NCI-H345 (cell line): ENCODE measurements at places on chromosomes 2 and 18.

GRCh38 chr2:222547083-222547482, 108.8 kb downstream of the FARSB start:
- no peak for DNase-seq

- no peak for DNase-seq
These were observed 204.3 kb downstream of the SNTG2 start for GRCh38 chr2:1154710-1155594.

- no peak for DNase-seq
These were observed 81.9 kb downstream of the LRRTM1 start for GRCh38 chr2:80222644-80223043.

DNA sequence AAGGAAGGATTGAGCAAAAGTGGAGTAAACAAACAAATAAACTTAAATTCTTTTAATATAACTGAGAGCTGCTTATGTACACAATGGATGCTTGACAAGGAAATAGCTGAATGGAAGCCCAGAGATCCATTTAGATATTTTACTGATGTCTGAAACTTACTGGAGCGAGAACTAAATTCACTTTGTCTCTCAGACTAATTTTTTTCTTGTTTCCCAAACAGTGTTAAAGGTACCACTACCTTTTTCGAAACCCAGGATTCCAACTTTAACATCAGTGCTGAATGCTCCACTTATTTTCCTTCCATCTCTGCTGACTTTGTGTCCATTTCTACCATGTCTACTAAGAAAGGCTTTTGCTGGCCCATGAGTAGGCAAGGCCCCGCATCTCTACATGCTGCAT, 4.0 kb downstream of the EFEMP1 start:
- DNase-seq, result no peak

DNA sequence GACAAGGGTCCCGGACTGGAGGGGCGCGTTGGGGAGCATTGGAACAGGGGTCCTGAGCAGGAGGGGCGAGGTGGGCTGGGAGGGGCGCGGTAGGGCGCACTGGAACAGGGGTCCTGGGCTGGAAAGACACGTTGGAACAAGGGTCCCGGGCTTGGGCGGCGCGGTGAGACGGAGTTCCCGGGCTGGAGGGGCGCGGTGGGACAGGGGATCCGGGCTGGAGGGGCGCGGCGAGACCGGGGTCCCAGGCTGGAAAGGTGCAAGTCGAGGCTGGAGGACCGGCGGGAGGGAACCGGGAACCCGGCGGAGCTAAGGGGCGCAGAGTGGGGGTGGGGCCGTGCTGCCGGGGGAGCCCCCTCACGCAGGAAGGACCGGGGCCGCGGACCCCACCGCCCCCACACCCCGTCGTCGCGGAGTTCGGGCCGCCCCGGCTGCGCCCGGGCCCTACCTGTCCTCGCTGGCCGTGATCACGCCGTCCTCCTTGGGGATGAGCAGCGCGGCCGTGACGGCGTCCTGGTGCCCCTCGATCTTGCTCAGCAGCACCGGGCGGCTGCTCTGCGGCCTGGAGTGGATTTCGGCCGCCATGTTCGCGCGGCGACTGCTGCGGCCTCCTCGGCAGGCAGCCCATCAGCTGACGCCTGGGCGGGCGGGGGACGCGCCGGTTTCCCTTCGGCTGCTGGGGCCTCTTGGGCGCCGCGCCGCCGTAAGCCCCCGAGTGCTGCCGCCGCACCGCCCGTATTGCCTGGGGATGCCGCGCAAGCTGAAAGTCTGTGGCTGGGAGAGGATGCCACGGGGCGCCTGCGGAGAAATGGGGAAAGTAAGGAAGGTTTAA, at the start of gene WDFY1:
TSS of gene WDFY1 (minus strand) at position 633 of the 829 bp plus-strand sequence. CDS start at position 582, 51 bp downstream.
- peak; percentile 90 for DNase-seq

GRCh38 chr2:15315411-15315810, 245.7 kb downstream of the NBAS start:
- no peak for DNase-seq

DNA sequence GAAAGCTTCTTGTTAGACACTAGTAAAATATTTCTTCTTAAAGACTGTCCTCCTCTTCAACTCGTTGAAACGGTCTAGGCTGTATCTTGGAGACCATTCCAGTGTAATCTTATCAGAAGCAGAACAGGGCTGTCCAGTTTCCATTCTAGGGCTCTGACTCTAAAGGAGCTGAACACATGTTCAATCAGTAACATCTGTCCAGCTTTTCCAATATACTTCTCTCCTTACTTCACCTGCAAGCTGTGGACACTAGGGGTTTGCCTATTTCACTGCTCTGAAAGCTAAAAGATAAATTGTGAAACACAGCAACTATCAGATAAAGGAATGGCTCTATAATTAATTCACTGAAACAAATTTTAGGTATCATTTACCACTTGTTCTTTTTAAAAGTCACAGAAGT, 73.8 kb downstream of the ZNF385B start:
- no peak for DNase-seq

DNA sequence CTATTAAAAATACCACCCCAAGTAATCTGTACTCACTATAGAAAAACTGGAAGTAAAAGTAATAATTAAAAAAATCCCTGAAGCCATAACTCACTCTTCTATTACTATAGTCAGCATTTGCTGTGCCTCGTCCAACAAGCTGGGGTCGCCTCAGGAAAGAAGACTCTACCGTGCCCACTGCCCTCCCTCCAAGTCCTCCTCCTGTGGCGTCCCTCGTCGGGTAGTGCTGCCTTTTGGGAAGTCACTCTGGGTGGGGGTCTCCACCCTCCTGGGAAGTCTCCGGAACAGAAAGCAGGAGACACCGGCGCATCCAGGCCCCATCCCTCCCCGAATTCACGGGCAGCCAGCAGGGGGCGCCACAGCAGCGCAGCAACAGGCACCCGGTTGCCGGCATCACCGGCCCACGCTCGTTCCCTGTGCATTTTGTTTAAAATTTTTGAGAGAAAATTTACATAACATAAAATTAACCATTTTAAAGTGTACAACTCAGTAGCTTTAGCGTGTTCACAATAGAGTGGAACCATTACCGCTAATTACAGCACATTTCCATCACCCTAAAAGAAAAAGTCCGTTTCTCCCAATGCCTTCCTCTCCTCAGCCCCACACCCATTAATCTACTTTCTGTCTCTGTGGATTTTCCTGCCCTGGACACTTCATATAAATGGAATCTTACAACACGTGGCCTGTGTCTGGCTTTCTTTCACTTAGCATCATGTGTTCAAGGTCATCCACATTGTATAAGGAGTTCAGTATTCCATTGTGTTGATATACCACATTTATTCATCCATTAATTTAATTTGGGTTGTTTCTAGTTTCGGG, 62.2 kb downstream of the ADNP2 start:
- peak; percentile 17 for DNase-seq

DNA sequence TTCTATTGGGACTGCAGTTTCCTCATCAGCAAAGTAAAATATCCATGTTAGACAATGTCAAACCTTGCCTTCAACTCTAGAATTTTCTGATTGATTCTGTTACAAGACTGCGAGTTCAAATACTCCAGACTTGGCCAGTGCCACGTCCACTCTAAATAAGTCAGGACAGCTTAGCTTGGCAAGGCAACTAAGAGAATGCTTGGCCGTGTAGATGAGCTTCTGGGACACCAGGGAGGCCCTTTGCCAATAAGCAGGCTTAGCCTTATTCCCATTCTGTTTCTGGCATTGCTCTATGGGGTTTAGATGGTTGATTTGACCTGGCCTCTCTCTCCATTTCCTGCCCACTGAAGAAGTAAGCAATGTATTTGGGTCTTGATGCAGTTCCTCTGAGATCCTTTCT, 218.1 kb upstream of the SIX2 start:
- DNase-seq, result no peak

GRCh38 chr2:29322011-29322410, 206.8 kb downstream of the CLIP4 start:
- DNase-seq, result no peak

DNA sequence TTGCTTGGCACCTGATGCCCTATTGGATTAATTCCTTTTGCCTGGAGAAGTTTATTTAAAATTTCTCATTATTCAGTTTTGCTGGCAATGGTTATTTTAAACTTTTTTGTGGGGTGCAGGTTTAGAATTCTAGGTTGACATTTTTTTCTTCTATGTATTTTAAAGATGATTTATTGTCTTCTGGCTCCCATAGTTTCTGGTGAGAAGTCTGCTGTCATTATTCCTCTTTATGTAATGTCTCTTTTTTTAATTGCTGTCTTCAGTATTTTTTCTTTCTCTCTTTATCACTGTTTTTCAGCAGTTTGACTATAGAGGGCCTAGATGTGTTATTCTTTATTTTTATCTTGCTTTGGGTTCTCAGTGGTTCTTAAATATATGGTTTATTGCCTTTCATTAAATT, 182.2 kb upstream of the STON1 start:
- DNase-seq, result no peak

- DNase-seq, result no peak
These were observed 60.8 kb downstream of the DNER start for GRCh38 chr2:229653531-229653930.

DNA sequence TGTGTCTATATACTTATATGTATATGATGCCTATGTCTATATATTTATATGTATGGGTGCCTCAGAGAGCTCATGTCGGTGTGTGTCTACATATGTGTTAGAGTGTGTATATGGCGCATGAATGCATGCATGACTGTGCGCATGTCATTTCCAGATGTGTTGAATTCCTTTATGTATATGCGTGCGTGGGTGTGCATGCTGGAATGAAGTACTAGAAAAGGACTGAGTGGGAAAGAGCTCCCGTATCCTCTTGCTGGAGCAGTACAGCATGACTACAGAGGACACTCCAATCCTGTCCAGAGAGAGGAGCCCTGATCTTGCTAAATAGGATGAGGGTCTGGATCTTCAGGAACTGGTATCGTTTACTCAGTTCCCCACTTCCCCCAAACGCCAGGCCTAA, 56.8 kb upstream of the LRPPRC start:
- no peak for DNase-seq

DNA sequence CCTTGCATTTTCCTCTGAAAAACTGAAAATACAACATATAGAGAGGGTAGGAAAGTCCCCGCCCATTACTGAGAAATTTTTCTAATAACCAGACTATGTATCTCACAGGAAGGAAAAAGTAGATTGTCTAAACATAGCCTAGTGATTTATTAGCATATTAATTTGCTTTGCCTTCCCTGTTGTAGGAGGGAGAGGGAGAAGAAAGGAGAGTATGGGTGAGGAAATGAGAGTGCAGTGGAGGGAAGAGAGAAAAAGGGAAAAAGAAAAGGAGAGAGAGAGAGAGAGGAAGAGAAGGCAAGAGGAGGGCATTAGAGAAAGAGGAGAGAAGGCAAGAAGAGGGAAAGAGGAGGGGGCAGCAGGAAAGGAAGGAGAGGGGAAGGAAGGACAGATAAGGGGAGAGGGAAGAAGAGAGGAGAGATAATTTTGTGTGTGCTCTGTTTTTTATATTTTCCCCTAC, 3.6 kb upstream of the KYNU start:
- DNase-seq, result no peak

DNA sequence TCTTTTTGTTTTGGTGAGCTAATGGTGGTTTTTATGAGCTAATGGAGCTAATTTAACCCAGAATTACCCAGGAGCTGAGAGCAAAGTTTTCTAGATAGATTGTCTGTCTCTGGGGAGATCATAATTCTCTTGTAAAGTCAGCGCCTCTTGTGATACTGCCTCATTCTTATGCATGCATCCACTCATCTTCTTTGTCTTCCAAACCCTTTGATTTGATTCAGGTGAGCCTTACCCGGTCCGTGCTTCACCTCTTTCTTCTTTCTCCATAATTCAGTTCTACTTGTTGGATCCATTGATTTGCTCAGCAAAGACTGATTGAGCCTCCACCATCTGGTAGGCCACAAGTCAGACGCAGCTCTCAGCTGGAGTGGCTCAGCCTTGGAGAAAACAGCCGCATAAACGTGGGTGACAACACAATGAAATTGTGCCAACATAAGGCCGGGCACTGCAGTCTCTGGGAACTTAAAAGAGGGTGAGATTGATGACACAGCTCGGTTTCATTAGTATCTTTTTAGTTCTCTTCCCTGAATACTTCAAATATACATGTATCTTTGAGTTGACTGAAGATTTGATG, 158.5 kb upstream of the SH3BP4 start:
- DNase-seq, result no peak

DNA sequence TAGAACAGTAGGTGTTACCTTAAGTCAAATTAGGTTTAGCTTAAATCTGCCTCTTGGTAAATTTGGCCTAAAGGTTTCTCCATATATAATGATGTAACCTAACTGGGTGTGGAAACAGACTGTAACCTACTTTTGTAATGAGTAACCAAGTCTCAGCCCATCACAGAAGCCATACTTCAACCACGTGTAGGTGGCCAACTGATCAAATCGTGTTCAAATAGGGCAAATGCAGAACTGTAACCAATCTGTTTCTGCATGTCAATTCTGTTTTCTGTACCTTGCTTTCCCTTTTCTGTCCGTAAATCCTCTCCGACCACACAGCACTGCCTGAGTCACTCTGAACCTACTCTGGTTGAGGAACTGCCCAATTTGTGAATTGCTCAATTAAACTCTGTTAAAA, 34.0 kb upstream of the PLA2R1 start:
- no peak for DNase-seq

GRCh38 chr2:82254728-82255127, 1950.2 kb upstream of the LRRTM1 start:
- DNase-seq, result no peak

- no peak for DNase-seq
These were observed 291.6 kb upstream of the HDAC4 start for GRCh38 chr2:239692362-239692851.

- DNase-seq, result no peak
These were observed 33.8 kb upstream of the TMEM17 start for GRCh38 chr2:62539606-62540407.
